ENCODE measurements at places on chromosomes 7 and 10.

GRCh38 chr7:27030393-27031050 is 65.3 kb downstream of the HOXA1 start:
- no peak for DNase-seq

DNA sequence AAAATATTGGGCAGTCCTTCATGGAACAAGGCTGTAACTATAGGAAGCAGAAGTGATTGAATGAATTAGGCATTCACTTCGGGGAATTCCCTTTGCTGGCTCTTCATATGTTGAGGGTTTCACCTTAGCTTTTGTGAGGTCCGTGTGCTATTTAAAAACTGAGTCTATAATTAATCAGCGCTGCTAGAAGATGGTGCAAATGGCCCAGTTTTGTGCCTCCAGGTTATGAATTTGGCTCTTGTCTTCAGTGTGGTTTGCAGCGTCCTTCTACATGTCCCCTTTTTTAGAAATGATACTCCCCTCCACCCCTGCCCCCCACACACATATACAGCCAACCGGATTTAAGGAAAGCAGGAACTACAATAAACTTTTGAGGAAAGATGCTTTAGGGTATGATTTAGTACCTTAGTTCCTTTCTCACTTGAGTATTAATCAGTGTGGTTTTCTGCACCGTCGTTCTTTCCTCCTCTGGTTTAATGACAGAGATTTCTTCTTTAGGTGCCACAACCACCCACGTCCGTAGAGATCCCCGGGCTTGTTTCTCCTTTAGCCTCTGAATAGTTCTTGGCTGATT is 110.6 kb upstream of the SAMD8 start:
- no peak for DNase-seq

DNA sequence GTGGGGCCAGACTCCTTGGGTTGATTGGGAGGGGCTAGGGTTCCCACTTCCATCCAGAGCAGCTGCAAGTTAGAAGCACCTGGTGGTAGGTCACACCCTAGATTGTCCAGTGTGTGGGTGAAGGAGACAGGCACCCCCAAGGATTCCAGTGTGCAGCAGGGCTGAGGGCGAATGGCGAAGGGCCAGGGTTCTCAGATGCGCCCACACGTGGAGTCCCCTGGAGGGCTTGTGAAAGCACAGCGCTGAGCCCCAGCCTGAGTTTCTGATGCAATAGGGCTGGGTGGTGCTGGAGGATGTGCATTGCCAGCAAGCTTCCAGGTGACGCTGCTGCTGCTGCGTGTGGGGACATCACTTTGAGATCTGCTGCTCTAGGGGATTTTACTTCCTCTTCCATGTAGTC is 25.4 kb downstream of the TBATA start:
- DNase-seq = no peak

DNA sequence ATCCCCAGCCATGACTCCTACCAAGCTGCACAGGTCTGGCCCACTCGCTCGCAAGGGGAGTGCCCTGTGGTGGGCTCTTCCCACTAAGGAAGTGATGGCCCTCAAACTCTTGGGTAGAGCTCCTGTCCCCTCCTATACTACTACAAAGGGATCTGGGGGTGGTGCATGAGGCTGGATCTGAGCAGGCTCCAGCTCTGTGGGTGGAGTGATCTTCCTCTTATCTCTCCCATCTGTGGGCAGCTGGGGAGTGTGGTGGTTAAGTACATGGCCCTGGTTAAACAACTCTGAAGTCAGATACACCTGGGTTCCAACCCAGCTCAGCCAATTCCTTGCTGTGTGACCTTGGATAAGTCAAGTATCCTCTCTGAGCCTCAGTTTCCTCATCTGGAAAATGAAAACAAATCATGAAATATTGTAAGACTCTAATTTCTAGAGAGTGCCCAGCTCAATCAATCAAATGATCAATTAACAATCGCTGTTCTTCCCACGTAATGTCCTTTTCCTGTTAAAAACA is 17.4 kb downstream of the DDIT4 start:
- no peak for DNase-seq

- DNase-seq = no peak
Observed at GRCh38 chr7:117085769-117086463, 132.6 kb downstream of the ST7 start.

DNA sequence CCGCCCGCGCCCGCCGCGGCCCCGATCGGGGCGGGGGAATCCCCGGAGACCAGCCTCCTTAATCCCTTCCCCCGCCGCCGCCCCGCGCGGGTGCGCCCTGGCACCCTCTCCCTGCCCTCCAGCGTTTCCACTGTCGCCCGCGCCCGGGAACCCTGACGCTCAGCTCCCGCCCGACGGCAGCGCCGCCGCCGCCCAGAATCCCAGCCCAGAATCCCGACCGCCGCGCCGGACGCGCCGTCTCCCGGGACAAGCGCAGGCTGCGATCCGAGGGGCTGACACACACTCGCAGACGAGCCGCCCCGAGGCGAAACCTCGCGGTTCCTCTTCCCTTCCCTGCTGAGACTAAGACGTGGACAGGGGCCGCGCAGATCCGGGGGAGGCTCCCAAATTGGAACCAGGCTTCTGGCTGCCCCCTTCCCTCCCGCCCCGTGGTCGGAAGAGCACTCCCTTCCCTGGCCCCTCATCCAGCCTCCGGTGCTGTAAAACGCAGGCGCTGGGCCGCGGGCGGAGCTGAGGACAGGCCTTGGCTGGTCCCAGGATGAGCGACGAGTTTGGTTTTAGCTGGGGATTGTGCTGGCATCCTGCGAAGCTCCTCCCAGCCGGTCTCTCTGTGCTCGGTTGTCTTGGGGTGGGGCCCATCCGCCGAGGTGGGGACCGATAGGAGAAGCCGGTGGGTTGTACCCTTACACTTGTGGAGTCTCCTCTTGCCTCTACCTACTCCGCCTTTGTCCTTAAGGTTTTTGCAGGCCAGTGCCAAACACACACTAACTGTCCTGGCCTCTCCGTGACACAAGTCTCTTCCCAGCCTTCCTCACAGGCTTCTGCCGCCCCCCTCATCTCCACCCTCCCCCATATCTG is 1.1 kb downstream of the MARVELD1 start:
- no peak for DNase-seq

DNA sequence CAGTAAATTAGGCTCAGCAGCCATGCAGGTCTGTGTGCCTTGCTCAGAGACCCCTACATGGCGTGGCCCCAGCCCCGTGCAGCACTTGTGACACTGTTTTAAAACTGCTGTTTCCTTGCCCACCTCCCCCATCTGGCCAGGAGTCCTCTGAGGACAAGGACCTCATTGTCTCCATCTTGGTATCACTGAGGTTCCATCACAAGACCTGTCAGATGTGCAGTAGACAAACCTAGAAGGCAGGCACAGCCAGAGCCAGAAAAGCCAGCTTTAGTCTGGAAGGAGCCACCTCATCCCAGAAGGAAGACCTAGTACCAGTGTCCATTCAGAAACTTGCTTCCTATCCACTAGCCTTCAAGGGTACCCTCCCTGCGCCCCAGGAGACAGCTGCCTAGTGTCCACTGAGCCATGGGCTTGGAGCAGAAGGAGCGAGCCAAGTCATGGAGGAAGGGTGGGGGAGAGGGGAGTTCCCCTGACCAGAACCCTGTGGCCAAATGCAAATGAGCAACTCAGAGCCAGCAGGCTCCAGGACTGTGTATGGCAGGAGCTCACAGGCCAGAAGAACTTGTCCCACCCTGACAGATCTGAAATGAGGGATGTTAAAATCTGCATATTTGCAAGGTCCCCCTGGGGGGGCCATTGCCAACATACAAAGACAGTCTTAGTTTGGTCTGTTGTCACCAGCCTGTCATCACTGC is 176.1 kb downstream of the SH3PXD2A start:
- DNase-seq = no peak

All from activated T-cell treated with anti-CD3 and anti-CD28 coated beads for 24 hours (primary cell).